ENCODE measurements at places on chromosomes 3 and 15.

GRCh38 chr3:39631136-39631535, 163.7 kb downstream of the MOBP start:
- DNase-seq, result no peak

GRCh38 chr15:59367022-59367451, 5.6 kb downstream of the MYO1E start:
- DNase-seq, result no peak

GRCh38 chr3:53287131-53287629, 31.4 kb upstream of the TKT start:
- DNase-seq, result no peak

- no peak for DNase-seq
These were observed 4.9 kb downstream of the OGG1 start for GRCh38 chr3:9754678-9755077.

DNA sequence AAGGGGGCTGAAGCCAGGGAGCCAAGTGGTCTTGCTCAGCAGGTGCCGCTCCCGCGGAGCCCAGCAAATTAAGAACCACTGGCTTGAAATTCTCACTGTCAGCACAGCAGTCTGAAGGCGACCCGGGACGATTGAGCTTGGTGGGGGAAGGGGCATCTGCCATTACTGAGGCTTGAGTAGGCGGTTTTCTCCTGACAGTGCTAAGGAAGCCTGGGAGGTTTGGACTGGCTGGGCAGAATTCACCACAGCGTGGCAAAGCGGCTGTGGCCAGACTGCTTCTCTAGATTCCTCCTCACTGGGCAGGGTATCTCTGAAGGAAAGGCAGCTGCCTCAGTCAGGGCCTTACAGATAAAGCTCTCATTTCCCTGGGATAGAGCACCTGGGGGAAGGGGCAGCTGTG, 57.0 kb upstream of the GPR149 start:
- no peak for DNase-seq

GRCh38 chr3:143975554-143976152, 4.0 kb downstream of the DIPK2A start:
- no peak for DNase-seq

DNA sequence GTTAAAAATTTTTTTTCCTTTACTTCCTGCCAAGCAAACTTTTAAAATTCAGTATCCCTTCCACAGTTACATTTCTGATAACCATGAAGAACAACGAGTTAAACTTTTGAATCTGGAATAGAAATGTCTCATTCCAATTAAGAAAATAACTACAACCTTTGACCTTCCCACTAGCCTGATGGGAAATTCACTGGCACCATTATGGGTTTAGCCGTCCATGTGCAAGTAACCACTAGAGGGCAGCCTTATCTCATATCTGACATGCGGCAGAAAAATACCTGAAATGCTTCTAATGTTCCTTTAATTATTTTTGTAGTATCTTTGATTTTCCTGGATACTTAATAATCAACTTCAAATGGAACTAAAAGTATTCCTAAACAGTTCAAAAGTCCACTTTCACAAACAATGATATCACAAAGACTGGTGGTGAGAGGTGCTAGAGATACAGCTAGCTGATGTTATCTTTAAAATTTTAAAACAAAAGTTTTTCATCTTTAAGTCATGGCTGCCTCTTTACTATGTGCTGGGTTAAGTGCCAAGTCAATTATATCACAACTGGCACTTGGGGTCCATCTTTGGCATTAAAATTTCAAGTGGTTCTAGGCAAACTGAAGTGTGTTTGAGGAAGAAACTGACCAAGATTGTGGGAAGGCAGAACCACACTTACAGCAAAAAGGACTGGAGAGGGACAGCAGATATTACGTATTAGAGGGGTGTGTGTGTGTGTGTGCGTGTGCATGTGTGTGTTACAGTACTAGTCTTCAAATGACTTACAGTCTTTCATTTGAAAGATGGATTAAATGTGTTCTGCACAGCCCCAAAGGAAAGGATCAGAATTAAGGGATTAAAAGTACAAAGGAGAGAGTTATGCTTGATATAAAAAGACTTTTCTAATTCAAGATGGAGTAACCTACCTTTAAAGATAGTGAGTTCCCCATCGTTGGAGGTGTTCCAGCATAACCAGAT, 107.1 kb upstream of the ICE2 start:
- DNase-seq, result no peak

DNA sequence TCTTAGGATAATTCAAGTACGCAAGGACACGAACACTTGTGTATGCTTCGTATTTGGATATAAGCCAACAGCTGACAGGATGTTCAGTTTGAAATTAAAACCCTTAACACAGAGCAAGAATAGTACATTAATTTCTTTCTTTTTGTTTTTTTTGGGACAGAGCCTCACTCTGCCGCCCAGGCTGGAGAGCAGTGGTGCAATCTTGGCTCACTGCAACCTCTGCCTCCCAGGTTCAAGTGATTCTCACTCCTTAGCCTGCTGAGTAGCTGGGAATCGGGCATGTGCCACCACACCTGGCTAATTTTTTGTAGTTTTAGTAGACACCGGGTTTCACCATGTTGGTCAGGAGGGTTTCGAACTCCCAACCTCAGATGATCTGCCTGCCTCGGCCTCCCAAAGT, 32.4 kb downstream of the TOMM70 start:
- no peak for DNase-seq

DNA sequence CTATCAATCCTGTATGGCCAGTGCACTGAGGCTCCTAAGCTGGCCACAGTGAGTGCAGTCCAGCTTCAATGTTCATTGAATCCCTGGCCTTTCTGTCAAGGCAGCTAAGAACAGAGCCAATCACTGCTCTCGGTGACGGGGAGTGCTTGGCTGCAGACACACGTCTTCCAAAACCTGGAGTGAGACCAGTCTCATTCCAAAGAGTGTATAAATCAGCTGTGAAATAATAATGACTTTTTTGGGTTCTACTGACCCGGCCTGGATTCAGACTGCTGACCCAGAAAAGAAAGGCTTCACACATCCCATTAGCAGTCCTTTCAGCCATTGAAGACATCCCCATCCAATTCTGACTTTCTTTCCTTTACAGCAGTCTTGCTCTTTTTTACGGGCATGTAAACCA, 665.5 kb downstream of the GBE1 start:
- DNase-seq, result no peak

- no peak for DNase-seq
These were observed 27.6 kb downstream of the FGD5 start for GRCh38 chr3:14846226-14846880.

DNA sequence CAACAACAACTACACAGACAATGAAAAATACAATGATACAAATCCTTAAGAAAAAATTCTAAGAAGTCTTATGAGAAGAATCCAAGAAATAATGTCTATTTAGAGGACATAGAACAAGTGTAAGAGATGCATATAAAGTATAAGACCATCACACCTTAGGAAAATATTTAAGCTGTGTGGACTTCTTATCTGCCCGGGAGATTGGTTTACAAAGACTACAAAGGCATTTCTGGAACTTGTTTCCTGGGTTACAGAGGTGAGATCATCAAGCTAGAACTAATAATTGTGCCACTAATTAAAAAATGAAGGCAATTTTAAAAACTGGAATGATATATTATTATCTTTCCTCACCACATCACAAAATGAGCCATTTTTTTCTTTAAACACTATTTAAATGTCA, 507.1 kb downstream of the GRM7 start:
- no peak for DNase-seq

GRCh38 chr3:104388619-104389018, 978.1 kb upstream of the ALCAM start:
- no peak for DNase-seq

- DNase-seq, result no peak
These were observed 28.9 kb downstream of the HACD3 start for GRCh38 chr15:65558997-65559760.

GRCh38 chr3:140972833-140973232, 31.2 kb downstream of the SLC25A36 start:
- DNase-seq, result no peak

DNA sequence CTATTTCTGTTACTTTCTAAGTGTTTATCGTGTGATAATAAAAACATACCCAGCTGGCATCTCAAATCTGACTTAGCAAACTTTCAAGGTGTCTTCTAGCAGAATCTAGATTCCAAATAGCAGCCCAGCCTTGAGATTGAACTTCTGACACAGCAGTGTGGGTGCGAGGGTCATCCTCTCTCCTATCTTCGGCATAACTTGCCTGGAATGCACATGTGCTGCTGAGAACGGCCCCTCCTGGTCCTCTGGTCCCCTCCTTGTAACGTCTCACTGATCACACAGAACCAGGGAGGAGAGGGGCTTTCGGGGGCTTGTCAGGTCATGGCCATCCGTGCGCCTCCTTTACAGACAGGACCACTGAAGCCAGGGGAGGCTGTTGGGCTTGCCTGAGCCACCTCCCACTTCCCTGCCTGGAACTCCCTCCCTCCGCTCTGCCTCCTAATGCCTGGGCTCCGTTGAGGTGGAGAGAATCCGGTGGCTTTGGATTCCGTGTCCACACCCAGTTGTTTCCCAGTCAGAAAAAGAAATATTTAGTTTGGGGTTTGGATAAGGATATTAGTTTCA, 344.4 kb upstream of the C2CD4B start:
- DNase-seq, result no peak

GRCh38 chr3:125262161-125262560, 49.6 kb upstream of the SLC12A8 start:
- DNase-seq, result no peak

DNA sequence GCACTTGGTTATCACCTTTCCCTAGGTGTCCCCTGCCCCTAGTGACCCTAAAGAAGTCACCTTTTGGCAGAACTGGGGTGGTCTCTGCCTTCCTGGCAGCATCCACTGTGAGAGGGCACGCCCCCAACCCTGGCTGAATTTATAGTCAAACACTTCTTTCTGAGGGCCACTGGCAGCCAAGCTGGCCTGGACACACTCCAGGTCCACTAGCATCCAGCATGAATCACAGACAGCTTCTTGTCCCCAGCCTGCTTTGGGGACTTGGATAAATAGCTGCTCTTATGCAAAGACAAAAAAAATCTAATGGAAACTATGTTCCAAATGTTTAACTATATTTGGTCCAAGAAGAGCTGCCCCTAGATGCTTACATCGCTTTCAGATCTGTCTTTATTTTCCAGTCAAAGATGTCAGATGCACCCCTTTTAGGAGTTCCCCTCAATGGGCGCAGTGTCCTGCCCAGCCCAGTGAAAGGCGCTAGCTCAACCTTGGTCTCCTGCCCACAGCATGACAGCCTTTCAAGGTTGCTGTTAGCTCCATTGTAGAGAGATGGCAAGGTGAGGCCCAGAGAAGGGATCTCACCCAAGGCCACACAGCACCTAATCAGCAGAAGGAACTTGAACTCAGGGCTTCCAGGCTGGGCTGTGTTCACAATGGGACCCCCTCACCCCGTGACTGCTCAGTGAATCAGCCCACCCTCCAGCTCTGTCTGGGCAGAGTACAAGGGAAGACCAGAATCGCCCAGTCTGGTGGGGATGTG, 7.0 kb downstream of the RASL12 start:
- no peak for DNase-seq

- DNase-seq, result no peak
These were observed 119.9 kb upstream of the RASGRP1 start for GRCh38 chr15:38684440-38685010.

GRCh38 chr3:196097373-196098154, 15.7 kb upstream of the TFRC start:
- DNase-seq, result no peak

Data from stimulated activated CD8-positive, alpha-beta memory T cell treated with anti-CD3 and anti-CD28 coated beads, Interleukin-7, amount 100 ng/mL, for 1 hour (primary cell).